ENCODE measurements at places on chromosomes 11 and 22.

- DNase-seq: no peak
These were observed 29.1 kb upstream of the CCND1 start for GRCh38 chr11:69611548-69612526.

GRCh38 chr22:34845391-34845790 lies 220.6 kb upstream of the ISX start:
- no peak for DNase-seq

GRCh38 chr11:80261776-80262175 lies 820.9 kb upstream of the TENM4 start:
- DNase-seq: no peak

- no peak for DNase-seq
These were observed 2.5 kb upstream of the LMO2 start for GRCh38 chr11:33894398-33894746.

DNA sequence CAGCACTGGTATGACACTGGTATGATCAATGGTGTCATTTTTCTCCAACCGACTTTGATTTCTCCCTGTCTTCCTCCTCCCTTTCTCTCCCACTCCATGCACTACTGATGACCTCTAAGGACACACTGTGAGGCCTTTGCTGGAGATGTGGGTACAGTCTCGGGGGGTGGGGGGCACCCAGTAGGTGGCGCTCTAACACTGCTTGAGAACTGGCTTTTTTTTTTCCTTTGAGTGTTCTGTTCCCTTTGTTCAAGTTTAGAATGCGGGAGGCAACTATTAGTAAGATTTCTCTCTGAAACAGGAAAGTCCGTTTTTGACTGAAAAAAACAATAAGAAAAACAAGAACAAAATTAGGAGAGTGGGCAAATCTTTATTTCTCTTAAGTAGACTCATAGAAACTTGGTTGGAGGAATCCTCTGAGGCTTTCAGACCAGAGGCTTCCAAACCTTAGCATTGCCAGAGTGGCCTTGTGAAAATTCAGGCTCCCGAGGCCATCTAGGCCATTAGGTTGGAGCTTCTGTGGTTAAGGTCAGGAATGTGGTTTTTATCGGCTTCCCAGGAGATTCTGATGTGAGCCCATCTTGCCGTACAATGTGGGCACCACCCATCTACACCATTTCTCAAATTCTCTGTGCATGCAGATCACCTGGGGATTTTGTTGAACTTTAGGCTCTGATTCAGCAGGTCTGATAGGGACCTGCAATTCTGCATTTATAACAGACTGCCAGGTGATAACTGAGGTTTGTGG lies 43.2 kb downstream of the PANX1 start:
- peak; percentile 57 for DNase-seq

DNA sequence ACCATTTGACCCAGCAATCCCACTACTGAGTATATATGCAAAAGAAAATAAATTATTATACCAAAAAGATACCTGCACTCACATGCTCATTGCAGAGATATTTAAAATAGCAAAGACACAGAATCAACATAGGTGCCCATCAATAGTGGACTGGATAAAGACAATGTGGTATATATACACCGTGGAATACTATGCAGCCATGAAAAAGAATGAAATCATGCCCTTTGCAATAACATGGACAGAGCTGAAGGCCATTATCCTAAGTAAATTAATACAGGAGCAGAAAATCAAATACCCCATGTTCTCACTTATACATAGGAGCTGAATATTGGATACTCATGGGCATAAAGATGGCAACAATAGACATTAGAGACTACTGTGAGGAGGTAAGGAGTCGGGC lies 68.7 kb downstream of the DLG2 start:
- DNase-seq: no peak

GRCh38 chr11:46438211-46438610 lies 46.6 kb upstream of the CHRM4 start:
- no peak for DNase-seq

DNA sequence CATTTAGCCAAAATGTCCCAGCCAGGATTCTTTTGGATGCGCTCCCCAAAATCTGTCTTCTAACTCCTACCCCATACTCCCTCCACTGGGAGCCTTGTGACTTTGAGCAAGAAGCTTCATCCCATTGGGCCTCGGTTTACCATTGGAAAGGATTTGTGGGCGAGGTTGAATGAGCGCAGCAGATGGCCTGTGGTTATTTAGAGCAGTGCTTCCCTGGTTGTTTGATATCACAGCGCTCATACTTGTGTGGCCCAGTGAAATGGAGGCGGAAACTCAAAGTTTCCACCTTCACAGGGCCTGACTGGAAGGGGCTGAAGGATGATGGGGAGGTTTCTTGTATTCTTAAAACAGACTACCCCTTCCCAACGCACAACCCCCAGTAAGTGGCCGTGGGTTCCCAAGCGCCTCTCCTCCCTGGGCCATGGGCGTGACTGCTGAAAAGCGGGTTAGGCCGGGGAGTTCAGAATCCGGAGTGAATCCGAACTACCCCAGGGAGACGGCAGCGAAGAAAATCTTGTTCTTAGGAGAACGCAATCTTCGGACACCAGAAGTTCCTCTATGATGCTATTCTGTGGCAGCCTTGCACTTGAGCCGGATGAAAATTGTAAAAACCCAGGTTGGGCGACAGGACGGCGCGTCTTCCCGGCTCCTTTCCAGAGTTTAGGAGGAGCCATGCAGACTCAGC lies 1.2 kb upstream of the ATF4 start:
- DNase-seq: peak; percentile 30

DNA sequence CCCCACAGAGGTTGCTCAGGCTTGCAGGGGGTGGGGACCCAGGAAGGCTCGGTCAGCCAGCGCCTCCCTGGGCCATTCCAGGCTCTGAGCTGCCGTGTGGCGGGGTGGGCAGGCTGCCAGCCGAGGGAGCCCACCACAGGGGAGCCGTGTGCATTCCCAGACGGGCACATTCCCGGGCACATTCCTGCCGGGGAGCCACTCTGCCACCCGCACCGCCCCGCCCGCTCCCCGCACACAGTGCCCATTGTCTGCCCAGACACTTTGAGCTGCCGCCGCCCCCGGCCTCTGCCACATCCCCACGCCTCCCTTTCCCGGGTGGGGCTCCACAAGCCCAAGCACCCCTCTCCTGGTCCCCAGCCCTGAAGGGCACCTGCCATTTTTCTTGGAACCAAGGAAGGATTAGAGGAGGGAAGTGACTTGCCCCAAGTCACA lies 27.4 kb downstream of the RPL3 start:
- DNase-seq: no peak

DNA sequence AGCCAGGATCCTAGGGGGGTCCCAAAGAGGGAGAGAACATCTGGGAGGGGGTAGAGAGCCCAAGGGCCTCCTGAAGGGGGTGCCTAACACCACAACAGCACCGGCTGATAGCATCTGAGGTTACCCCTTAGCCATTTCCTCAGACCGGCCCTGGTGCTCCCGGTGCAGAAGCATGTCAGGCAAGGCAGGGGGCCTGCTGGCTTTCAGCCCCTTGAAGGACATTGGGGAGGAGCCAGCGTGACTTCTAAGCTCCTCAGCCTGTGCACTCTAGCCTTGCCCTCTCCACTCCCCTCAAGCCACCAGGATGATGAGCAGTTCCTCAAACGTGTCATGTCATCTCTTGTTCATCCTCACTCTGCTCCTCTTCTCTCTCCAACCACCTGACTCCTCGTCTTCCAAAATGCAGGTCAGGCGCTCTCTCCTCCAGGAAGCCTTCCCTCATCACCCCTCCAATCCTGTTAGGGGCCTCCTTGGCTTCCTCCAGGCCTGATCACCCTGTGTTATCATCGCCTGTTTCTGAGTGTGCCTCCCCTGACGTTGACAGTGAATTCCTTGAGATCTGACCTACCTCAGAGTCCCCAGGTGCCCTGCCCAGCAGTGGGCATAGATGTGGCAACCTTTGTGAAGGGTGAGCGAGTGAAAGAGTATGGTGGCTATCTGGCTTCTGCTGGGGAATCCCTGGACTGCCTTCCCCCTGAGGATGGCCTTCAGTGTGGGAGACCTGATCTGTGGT lies 6.1 kb downstream of the P2RY2 start:
- no peak for DNase-seq

DNA sequence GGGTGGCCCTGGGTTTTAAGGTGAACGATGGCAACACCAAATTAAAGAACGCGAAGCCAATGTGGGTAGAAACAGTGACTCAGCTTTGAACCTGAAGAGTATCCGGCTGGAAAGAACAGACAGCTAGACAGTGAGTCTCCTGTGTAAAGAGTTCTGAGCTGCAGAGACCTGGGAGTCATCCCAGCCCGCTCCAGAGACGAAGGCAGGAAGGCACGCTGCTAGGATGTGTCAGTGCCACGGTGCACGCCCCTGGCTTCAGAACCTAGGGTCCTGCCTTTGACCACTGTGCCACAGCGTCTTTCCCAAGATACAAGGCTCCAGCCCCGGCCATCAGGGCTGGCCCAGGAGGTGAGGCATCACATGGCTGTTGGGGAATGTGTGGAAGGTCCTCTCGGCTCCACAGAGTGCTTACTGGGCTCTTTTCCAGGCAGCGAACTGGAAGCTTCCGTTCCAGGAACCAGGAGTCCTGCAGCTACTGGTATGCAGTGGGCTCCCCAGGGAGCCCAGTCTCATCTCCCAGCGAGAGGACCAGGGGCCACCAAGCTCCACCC lies 29.9 kb downstream of the LRFN4 start:
- no peak for DNase-seq

Measured in HCEC 1CT (cell line).